Common myeloid progenitor, CD34-positive (primary cell): ENCODE measurements at places on chromosomes 2 and 18.

DNA sequence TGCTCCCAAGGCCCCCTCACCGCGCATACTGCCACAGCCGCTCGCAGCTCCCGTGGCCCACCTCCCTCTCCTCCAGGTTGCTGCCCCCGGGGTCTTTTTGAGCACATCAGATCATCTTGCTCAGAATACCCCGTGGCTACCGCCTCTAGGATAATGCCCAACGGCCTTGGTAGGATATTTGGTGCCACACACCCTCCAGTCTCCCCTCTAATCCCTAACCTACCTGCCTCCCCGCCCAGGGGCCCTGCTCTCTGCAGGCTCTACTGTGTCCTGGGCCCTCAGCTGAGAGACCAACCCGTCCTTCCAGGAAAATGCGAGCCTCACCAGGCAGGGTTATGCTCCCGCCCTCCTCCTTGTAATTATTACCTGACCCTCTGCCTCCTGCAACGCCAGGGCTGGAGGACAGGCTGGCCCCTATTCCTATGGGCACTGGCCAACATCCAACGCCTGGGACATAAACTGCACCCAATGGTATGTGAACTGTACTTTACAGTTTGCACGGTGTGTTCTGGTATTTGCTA, 1.5 kb upstream of the MTCL1 start:
- no peak for DNase-seq

DNA sequence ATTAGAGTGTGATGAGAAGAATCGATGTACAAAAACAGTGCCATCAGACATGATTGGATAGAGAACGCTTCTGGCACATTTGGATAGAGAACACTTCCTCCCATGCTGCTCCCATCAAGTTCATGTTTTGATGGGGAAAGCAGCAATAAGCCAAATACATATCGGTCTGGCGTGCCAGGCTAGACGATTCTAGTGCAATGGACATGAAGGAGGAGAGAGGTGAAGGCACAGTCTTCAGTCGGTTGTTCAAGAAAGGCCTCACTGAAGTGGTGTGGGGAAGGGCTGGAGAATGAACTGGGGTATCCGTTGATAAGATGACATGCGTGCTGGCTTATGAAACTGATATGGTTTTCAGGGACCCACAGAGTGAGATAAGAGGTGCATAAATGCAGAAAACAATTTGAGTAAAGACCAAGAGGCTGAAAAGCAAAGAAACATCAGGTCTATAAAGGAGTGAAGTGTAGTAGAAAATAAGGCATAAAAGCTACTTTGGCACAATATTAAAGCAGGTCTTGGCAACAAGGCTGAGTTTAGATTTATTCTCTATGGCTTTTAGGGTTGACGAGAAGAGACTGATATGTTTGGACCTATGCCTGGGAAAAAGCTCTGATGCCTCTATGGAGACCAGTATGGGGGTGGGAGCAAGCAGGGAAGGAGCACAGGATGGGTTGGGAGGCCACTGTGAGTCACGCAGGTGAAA, 117.6 kb upstream of the PIEZO2 start:
- DNase-seq, result no peak

DNA sequence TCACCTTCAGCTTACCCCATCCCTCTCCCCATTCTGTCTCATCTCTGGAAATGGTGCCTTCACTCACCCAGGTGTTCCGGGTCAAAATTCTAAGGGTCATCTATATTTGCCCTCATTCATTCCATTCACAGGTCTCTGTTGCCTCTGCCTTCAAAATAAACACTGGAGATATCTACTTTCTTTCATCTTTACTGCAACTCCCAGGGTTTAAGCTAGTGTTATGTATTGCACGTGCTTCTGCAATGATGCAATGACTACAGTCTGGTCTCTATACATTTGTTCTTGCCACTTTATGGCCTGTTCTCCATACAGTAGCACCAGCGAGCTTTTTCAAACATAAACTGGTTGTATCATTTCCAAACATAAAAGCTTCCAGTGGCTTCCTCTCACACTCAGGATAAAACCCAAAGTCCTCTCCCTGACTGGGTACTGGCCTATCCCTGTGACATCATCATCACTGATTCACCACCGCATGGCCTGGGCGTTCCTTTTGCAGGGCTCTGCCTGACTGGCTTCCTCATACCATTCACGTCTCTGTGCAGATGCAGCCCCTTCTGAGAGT, 14.3 kb downstream of the DSG2 start:
- no peak for DNase-seq

- DNase-seq, result no peak
Observed at GRCh38 chr2:189858291-189858690, 74.0 kb downstream of the PMS1 start.

DNA sequence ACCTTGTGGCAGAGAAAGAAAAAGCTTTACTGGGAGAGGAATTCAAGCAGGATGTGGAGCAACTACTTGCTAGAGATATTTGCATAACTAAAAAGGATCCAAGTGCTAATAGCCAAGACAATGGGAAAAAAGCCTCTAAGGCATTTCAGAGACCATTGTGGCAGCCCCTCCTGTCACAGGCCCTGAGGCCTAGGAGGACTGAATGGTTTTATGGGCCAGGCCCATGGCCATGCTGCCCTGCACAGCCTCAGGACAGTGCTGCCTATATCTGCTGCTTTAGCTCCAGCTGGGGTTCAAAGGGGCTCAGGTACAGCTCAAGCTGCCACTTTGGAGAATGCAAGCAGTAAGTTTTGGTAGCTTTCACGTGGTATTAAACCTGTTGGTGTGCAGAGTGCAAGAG, 17.1 kb upstream of the MRPS5 start:
- no peak for DNase-seq

- no peak for DNase-seq
Observed at GRCh38 chr2:117273009-117273671, 541.4 kb upstream of the DDX18 start.

DNA sequence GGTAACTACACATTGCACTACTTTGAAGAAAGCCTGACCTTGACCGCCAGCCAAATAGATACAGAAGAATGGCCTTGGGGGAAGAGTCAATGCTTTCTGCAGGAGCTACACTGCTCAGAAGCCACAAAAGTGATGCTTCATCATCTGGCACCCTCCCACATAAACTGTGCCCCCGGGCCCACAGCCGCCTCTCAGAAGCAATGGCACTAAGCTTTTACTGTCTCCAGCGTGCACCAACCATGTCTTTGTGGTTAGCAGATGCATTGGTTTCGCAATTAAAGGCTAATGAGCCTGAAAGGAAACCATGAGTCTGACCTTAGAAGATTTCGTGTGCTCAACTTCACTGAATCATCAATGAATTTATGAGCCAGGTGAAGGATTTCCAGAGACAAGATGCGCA, 209.4 kb upstream of the TRIB2 start:
- DNase-seq, result peak; percentile 19

- DNase-seq, result no peak
Observed at GRCh38 chr2:68568116-68568515, 75.3 kb upstream of the PROKR1 start.

GRCh38 chr2:131543385-131543891, 15.8 kb downstream of the CCDC74A start:
- no peak for DNase-seq

GRCh38 chr2:20327370-20327769, 23.3 kb downstream of the PUM2 start:
- no peak for DNase-seq

GRCh38 chr18:2512059-2512458, 59.2 kb downstream of the METTL4 start:
- no peak for DNase-seq

DNA sequence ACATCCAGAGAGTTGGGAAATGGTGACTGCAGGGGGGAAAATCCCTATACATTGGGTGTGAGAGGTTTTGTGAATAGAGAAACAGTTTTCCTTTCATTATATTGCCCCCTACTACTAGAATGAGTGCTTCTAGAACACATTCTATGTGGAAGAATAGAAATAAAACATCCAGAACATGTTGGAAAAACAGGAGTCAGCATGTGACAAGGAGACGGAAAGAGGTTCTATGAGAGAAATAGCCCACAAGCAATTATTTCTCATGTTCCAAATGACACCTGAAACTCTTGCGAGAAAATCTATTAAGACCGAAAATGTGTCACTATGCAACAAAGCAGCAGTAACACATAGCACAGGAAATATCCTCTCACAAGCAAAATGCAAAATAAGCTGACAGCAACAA, 202.7 kb upstream of the SPOPL start:
- DNase-seq, result no peak

- DNase-seq, result peak; percentile 36
Observed at GRCh38 chr2:160324161-160324800, 124.2 kb upstream of the ITGB6 start.

GRCh38 chr2:46333912-46334311, 36.7 kb downstream of the EPAS1 start:
- DNase-seq, result no peak

- peak; percentile 63 for DNase-seq
Observed at GRCh38 chr18:9334973-9335696, 562 bp downstream of the TWSG1 start.

DNA sequence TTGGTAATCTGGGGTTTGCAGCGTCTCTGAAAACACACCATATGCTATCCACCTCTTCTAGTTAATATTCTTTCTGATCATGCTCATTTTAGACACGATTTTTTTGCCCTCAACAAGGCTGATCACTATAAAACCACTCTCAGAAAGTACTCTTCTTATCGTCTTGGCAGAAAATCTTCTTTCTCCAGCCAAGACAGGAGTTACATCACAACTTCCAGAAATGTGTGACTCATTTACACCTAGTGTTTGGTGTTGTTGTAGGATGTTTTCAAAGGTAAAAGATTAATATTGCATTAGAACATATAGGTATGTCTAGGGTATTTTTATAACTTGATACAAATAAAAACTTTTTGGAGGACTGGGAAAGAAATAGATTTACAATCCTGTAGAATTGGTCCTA, 138.5 kb upstream of the NETO1 start:
- no peak for DNase-seq

DNA sequence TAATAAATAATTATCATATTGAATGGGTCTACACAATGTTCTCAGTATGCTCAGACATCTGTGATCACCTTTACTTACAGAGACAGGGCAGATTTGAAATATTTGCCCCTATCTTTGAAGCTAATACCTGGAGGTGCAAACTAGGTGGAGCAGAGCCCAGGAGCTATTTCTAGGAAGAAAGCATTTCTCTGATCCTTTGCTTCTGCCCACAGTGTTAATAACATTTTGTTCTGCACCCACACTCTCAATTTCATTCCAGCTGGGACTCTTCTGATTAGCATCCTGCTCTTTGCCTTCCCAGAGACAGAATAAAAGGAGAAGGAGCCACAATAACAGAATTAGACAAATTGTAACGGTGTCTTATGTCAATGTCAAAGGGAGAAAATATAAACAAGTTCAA, 11.6 kb upstream of the SCN2A start:
- DNase-seq, result no peak

- DNase-seq, result no peak
Observed at GRCh38 chr2:184767059-184767458, 168.7 kb downstream of the ZNF804A start.

GRCh38 chr2:172091000-172091641, 5.8 kb downstream of the DLX1 start:
- no peak for DNase-seq

- DNase-seq, result peak; percentile 52
Observed at GRCh38 chr18:44098551-44099098, 582.1 kb upstream of the SETBP1 start.

DNA sequence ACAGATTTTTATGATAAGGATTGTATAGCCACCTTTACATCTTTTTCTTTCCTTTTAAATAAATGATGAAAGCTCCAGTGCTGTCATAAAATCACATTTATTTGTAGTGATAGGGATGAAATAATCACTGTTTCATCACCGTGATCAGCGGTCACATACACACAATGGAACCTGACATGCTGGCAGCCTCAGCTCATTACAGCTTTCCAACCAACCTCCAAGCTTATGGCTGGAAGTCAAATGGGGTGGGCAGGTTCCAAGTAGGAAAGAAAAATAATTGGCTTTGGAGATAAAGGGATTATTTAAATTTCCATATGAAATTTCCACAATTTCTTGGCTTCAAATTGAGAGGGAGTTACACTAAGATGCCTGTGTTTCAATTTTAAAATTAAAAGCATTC, 251.3 kb downstream of the PLCL1 start:
- DNase-seq, result no peak

- no peak for DNase-seq
Observed at GRCh38 chr2:1321321-1321720, 91.9 kb upstream of the TPO start.

DNA sequence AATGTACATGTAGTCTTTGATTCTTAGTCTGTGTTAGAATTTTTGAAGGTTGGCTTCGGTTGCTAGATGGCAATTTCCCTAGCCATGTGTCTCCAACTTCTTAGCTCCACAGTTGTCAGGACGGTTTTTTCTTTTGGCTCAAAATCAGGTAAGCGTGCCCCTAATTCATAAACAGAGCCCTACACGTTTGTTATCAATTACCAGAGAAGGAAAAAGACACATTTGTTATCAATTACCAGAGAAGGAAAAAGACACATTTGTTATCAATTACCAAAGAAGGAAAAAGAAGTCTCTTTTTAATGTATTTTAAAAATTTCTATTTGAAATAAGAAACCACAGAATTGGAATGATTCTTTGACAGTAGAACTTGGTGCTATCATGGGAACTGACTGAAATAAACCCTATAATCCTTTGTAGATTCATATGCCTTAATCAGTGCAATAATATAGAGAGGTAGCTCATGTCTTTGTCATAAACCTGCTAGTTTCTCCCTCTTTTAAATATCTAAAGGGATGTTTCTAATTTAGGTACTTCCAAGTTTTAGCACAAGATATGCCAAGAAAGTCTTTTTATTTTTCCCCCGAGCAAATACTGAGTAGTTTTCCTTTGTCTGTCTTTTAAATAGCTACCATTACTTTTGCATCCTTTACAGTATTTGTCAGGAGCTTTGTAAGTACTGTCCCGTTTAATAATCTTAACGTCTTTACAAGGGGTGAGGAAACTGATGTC, 35.9 kb downstream of the CAMKMT start:
- no peak for DNase-seq

- no peak for DNase-seq
Observed at GRCh38 chr2:187017438-187017837, 168.5 kb upstream of the ZSWIM2 start.

- DNase-seq, result no peak
Observed at GRCh38 chr2:12479065-12479601, 237.6 kb upstream of the TRIB2 start.

DNA sequence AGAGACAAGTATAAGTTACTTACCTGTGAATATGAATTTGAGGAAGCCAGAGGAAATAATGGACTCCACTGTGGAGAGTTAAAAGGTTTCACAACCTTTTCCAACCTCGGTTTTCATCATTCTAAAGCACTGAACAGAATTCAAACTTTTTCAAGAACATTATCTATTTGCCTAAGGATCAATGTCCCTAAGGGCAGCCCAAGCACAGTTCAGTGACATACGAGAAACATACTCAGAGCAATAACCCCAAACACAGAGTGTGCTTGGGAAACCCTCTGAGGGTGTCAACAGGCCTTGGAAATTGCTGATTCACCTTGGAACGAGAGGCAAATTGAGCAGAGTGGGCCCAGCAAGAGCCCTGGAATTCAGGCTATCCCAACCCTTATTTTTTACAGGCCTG, at the start of gene ABCB11:
TSS of gene ABCB11 (minus strand) at position 123 of the 400 bp plus-strand sequence. CDS start 13,199 bp downstream, outside the sequence.
- DNase-seq, result no peak

GRCh38 chr2:55779459-55780421, 86.1 kb upstream of the PNPT1 start:
- no peak for DNase-seq

- peak; percentile 52 for DNase-seq
Observed at GRCh38 chr2:131154071-131154531, 49.0 kb downstream of the PLEKHB2 start.
